ENCODE measurements at places on chromosomes 7 and 10.

- no peak for DNase-seq
Measured at GRCh38 chr10:102795453-102796406, 41.5 kb downstream of the CYP17A1 start.

DNA sequence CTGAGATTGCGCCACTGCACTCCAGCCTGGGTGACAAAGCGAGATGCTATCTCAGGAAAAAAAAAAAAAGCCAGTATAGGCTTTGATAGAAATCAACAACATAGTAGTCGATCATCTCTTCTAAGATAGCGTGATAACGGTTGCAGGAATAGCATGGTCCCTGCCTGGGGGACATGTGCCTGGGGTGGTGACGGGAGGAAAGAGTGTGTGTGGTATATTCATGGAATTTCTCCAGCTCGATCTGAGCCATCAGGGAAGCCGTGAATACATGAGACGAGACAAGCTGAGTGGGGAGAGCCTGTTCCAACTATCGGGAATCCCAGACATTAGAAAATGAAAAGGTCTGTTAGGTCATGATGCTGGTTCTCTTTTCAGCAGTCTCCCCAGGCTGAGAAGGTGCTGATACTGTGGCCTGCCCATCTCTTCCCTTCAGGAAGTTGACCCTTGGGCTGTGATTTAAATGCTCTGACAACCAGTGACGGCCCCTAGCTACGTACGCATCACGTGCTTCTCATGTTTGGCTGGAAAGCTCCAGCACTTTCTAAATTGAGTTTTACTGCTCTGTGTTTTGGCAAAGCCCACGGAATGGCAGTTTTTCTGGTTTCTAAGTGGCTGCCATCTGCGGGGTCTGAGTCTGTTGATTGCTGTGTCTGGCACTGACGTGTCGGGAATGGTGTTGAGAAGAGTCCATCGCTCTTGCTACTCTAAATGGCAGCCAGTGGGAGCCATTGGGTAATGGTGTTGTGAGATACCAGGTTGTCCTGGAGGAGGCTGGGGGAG lies 229.3 kb downstream of the CCDC3 start:
- DNase-seq: no peak

GRCh38 chr10:112217386-112218035 lies 33.9 kb upstream of the GPAM start:
- no peak for DNase-seq

- peak; percentile 68 for DNase-seq
Measured at GRCh38 chr10:110893559-110894179, 21.9 kb downstream of the PDCD4 start.

GRCh38 chr10:47104786-47105385 lies 193.7 kb downstream of the PTPN20 start:
- DNase-seq: peak; percentile 4

DNA sequence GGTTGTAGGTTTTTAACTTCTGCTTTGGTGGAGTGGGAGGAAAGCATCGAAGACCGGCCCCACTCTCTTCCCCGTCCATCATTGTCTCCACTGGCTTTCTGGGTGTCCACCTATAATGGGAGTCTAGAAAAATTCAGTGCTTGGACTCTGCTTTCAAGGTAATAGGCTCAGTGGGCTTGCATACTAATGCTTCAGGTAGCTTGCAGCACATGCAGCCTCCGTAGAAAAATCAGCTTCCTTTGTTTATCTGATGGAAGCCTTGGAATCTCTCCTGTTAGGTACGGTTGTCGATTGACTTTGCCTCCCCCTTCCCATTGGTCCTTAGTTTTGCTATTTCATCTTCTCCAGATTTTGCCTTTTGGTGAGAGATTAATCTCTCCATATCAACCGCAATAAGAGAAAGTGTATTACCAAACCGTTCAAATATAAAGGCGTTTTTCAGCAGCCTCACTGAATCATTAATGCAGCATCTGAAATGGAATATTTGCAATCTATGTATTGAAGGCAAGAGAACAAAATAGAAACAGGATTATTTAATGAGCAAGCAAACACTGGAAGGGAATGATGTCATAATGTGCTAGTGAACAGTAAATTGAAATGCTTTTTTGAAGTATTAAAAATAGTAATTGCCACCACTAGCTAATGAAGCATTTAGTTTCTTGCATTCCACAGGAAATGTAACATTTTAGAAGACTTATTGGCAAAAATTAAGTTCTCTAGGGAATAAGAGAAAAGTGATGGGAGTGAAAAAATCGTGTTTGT lies 944 bp downstream of the AVL9 start:
- DNase-seq: no peak

- no peak for DNase-seq
Measured at GRCh38 chr10:5640501-5640900, 25.9 kb downstream of the ASB13 start.

GRCh38 chr10:108788891-108789290 lies 1134.4 kb downstream of the XPNPEP1 start:
- no peak for DNase-seq

DNA sequence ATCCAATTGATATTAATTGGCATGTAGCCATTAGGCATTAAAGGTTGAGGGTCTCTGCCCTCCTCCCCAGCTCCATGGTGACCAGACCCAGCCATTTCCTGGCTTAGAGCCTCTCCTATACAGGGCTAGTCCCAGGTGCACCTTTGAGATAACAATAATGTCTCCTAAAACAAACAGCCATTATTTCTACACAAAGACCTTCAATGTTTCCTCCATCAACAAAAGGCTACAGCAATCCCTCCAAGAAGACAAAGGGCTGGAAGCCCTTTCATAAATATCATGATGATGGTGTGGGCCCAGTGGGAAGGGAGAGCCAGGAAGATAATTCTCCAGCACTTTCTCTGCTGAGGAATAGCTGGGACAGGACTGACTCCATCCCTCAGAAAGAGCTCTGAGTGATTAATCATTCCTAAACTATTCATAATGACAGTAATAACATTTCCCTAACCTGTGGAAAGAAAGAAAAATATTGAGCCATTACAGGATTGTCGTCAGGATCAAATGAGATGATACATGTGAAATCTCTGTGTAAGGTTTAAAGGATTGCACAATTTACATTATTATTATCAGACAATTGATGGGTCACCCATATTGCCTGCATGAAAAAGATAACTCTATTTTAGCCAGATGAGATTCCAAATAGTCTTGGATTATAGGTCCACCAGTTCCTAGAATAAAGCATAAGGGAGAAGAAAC lies 10.2 kb downstream of the PKD2L1 start:
- DNase-seq: no peak

GRCh38 chr7:84801396-84801795 lies 385.5 kb downstream of the SEMA3D start:
- no peak for DNase-seq

- DNase-seq: no peak
Measured at GRCh38 chr10:85544956-85545355, 821.6 kb downstream of the GRID1 start.

GRCh38 chr10:87658858-87659555 lies 671 bp upstream of the PAPSS2 start:
- no peak for DNase-seq

DNA sequence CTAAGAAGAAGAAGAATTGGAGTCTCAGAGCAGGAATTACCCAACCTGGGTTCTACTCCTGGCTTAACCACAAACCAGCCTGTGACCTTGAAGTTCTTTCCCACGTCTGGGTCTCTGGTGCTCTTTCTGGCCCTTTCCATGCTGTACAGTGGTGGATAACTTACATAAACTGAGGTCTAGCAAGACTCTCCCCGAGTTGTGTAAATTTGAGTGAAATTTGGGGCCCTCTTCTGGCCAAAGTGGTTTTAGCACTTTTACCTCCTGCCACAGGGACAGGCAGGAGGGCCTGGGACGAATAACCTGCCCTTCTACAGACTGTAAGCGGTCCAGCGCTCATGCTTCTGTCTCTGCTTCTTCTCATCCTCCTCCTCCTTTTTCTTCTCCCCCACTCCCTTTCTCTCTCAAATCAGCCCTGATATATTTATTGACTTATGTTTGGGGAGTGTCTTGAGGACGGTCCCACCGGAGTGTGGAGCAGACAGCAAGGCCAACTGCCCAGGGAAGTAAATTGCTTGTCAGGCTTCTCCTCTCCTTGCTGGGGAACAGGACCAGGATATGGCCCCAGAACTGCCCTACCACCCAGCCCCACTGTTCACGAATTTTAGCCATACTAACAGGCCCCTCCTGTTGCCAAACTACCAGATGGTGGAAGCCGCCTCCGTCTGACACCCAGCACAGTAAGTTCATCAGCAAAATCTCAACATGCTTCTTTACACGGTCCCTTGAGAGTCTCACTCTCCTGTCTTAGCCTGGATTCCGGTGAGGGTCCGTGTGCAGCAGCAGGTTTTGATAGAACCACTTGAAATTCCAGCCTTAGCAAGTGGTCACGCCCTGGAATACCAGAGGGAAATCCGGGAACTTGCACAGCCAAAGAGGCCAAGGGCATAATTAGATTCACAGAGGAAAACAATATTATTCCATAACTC lies 4.0 kb upstream of the SH3PXD2A start:
- DNase-seq: peak; percentile 88

- no peak for DNase-seq
Measured at GRCh38 chr7:27082171-27082570, 13.6 kb downstream of the HOXA1 start.

- peak; percentile 48 for DNase-seq
Measured at GRCh38 chr7:102044984-102045673, 227.7 kb downstream of the CUX1 start.

DNA sequence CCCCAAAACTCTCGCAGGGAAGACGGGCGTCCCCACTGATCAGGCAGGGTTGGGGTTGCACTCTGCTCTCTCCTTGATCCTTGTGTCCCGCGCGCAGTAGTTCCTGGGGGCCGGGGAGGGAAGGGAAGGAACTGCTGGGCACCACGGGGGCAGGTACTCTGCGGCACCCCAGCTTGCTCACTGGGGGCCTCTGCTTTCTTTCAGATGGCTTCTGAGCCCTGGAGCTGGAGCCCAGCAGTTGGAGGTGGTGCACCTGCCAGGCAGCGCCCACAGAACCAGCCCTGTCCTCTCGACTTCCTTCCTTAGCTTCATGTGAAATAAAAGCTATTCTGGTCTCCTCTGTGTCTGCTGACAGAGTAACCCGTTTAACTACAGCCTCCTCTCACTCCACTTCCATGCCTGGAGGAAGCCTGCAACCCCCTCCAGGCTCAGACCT lies 12.2 kb downstream of the PLAC9 start:
- DNase-seq: no peak

- no peak for DNase-seq
Measured at GRCh38 chr10:50393784-50394467, 142.6 kb upstream of the ASAH2 start.

DNA sequence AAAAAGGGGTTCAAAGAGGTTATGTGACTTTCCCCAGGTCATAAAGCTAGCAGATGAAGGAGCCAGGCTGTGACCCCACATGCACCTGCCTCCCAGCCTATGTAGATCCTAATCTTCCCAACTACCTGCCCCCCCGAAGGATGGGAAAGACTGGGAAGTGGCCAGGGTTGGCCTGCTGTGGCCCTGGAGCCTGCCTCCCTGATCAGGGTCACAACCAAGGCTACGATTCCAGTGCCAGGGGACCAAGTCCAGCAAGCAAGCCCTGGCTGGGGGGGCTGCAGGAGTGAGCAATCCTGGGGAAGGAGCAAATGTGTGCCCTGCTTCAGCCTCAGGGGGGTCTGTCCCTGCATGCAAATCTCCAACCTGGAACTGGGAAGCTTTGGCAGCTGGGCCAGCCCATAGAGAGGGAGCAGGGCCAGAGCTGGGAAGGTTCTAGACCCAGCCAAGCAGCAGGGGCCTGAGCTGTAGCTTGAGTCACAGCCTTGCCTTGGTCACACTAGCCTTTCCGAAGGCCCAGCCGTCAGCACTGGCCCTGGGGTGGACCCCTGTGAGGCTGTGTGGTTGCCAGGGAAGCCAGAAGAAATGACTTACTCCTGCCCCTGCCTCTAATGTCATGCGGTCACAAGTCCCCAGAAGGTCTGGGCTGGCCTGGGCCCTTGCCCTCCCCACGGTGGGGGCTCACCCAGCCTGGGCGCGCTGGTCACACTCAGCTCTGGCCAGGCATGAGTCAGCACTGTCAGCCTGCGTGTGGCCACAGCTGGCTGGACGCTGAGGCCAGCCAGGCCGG lies 96.4 kb upstream of the ZMIZ1 start:
- no peak for DNase-seq

- DNase-seq: no peak
Measured at GRCh38 chr7:69782917-69783684, 184.8 kb downstream of the AUTS2 start.

GRCh38 chr7:121510302-121510701 lies 114.2 kb upstream of the FAM3C start:
- peak; percentile 27 for DNase-seq

GRCh38 chr10:8055420-8056349 lies 1.2 kb downstream of the GATA3 start:
- no peak for DNase-seq

- DNase-seq: no peak
Measured at GRCh38 chr10:45053569-45054100, 52.9 kb downstream of the ZNF22 start.

DNA sequence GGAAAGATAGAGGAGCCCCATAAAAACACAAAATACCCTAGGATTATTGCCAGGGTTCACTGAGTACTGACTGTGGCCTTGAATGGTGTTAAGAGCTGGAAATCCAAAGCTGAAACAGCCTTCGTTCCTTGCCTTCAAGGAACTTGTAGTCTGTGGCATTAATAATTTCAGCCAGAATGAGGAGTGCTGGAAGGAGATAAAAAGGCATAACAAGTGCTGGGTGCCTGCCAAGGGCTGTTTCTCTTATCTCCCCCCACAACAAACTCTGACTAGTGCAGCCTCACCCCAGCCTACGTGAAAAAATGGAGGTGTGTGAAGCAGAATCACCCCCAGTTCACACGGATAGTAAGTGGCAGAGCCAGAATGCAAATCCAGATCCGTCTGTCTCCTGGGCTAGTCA lies 199.1 kb upstream of the LYZL2 start:
- DNase-seq: no peak

DNA sequence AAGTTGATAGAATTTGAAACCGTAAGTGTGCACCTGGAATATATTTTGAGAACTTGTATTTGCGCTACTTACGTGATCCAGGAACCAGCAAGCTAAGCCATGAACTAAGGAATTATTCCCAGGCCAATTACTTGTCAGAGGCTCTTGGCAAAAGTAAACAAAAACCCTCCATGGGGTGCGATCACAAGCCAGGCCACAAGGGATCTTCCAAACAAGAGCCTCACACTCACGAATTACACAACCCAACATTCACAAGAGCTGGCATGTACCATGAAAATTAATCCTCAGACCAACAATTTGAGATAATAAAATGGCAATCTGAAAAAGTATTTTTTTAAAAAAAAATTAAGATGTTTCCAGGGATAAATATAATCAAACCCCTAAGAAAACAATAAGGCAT lies 467.0 kb upstream of the AKR1E2 start:
- no peak for DNase-seq

All from KBM-7 (cell line).